NCI-H187 (cell line): ENCODE measurements at places on chromosomes 6 and 20.

DNA sequence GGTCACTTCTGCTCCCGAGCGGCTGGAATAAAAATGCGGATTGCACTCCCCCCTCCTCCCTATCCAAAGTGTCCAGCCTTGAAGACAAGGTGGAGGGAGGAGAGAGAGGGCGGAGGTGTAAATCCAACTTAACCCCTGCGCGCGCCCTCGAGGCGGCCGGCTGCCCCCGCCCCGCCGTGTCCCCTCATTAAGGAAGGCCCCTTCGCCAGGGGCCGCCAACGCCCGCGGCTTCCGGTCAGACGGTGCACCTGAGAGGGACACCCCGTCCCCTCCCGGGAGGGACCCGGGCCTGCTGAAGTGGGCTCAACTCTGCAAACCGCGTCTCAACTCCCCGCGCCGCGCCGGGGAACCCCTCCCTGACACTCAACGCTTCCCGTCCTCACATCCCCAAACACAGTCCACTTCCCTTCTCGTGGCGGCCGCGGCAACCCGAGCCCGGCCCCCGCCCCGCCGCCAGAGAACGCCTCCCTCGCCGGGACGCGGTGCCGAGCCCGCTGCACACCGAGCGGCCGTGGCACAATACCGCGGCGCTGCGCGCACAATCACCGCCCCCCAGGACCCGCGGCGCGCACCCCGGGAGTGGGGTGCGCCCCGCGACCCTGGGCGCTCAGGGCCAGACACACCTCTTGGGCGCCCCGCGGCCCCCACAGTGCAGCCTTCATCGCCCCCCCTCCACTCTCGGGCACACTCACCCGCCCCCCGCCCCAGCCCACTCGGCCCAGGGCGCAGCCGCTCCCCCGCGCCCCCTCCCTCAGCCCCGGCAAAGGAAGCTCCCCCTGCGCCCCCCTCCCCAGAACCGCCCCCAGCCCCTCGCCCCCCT is 102.5 kb downstream of the NOL4L start:
- DNase-seq = no peak

DNA sequence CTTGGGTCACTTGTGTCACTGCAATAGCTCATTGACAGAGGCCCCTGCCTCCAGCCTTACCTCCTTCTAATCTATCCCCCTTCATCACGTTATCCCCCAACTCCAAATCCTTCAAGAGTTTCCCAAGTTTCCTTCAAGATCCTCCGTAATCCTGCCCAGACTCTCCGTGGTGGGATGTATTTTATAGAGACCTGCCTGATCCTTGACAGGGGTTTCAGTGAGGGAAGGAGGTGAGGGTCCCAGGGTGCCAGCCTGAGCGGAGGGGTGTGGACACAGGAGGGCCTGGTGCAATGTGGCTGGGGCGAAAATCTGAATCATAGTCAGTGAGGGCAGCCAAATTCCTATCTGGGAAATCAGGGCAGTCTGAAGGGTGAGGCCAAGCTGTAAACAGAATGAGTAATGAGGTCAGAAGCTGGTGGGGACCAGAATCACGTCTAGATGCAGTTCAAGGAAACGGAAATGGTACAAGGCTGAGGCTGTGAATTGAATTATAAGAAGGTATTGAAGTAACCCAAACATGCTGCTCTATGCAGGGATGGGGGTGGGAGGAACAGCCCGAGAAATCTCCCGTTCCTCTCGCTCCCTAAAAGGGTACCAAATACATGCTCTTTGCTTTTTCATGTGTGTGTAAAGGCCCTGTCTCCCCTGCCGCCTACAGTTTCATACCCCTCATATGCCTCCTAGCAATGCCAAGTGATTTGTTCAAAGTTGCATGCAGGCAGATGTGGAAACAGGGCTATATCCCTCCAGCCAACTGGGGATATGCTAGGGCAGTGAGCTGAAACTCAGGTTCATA is 35.4 kb upstream of the PIM1 start:
- DNase-seq = no peak

DNA sequence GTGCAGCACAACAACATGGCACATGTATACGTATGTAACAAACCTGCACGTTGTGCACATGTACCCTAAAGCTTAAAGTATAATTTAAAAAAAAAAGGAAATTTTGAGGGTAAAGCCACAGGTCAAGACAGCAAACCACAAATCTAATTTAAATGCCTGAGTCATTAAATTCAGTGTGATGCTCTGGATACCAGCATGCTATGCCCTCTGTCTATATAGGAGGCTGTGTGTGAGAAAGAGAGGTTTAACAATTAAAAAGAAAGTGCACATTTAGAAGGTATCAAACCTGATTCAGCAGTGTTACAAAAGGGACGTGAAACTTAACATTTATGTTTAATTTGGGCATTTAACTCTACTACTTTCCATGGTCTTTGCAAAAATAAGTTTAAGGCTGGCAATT is 276.3 kb downstream of the ADGRB3 start:
- no peak for DNase-seq

DNA sequence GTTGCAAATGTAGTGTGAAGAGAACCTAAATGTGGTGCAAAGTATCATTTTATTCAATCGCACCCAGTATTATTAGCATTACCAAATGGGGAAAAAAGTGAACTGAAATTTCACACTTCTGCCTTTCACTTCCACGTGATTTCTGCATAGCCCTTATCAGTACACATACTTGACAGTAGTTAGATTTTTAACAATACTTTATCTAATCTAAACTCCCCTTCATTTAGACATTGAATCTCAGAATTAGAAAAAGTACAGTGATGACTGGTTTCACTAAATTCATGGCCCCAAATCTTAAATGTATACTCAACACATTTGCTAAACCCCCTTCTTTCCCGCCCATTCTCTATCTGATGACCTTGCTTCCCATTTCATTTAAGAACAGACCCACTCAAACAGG is 14.3 kb downstream of the STX7 start:
- no peak for DNase-seq

- DNase-seq = no peak
Measured at GRCh38 chr6:11215773-11216172, 16.7 kb downstream of the NEDD9 start.

DNA sequence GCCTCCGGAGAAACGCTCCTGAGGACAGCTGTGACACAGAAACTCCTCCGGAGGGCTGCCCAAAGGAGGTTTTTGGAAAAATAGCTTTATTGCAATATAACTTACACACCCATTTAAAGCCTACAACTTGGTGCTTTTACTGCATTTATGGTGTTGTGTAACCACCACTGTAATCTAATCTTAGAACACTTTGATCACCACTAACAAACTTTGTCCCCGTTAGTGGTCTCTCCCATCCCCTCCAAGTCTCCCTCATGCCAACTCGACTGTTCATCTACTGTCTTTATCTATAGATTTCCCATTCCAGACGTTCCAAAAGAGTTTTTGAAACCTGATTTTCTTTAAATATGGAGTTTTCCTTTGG is 62.8 kb downstream of the SYNJ2 start:
- no peak for DNase-seq

DNA sequence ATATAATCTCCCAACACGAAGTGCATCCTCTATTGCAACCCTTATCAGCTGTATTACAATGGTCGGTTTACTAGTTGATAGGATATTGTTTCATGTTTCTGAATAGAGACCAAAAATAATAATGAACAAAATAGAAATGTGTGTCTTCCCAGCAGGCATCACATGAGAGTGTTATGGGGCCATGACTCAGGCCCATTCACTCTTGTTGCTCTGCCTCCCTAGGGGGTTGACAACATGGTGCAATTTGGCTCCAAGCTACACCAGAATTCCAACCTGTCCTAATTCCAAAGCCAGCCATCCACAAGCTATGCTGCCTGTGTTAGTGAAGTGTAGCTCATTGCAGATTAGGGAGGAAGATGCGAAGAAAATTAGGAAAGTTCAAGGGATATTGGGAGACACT is 13.1 kb upstream of the SAYSD1 start:
- no peak for DNase-seq

DNA sequence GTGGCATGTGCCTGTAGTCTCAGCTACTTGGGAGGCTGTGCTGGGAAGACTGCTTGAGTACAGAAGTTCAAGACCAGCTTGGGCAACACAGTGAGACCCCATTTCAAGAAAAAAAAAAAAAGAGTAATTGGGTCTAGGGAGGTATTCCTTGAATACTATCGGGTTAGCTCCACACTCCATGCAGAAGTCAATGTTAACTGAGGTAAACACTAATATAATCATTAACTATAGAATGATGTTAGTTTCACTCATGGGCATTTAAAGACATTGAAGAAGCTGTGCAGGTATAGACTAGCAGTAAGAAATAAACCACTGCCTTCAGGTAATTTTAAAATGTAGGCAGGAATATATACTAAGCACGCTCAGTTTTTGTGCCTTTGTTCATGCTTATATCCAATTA is 32.6 kb downstream of the MDN1 start:
- DNase-seq = no peak

GRCh38 chr6:26217714-26218075 is 130.5 kb downstream of the HFE start:
- DNase-seq = no peak
